ENCODE measurements at places on chromosomes 13 and 19.

GRCh38 chr13:22644941-22645340 lies 535.8 kb upstream of the SGCG start:
- no peak for DNase-seq

GRCh38 chr19:14073925-14074838 lies 1.6 kb downstream of the MISP3 start:
- no peak for DNase-seq

DNA sequence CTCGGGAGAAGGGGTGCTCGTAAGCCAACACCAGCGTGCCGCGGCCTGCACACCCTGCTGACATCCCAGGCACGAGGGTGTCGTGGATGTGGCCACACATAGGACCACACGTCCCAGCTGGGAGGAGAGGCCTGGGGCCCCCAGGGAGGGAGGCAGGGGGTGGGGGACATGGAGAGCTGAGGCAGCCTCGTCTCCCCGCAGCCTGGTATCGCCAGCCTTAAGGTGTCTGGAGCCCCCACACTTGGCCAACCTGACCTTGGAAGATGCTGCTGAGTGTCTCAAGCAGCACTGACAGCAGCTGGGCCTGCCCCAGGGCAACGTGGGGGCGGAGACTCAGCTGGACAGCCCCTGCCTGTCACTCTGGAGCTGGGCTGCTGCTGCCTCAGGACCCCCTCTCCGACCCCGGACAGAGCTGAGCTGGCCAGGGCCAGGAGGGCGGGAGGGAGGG lies 2.4 kb downstream of the IZUMO4 start:
- no peak for DNase-seq

DNA sequence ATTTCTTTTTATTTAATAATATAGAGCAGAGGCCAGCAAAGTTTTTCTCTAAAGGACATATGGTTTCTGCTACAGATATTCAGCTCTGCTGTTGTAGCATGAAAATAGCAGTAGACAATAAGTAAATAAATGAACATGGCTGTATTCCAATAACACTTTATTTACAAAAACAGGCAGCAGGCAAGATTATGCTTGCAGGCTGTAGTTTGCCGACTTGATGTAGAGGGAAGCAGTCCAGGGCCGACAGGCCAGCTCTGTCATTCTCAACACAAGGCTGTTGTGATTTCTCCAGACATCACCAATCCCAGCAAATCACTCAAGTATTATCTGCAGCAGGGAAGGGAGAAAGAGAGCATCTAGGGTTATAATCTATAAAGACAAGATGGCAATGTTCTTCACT lies 1062.5 kb upstream of the PCDH9 start:
- peak; percentile 27 for DNase-seq

- DNase-seq = peak; percentile 37
Observed at GRCh38 chr13:59906413-59907049, 257.2 kb downstream of the DIAPH3 start.

- DNase-seq = no peak
Observed at GRCh38 chr19:44747739-44748425, 626 bp upstream of the BCL3 start.

- no peak for DNase-seq
Observed at GRCh38 chr13:111610879-111611278, 290.4 kb downstream of the TEX29 start.

- peak; percentile 21 for DNase-seq
Observed at GRCh38 chr13:103188713-103189326, 122.6 kb upstream of the SLC10A2 start.

GRCh38 chr19:4403005-4403761 lies 743 bp downstream of the CHAF1A start:
- no peak for DNase-seq

- DNase-seq = peak; percentile 84
Observed at GRCh38 chr19:45404557-45405434, at the start of gene PPP1R13L. Gene PPP1R13L (minus strand): TSS chr19:45405069. CDS start chr19:45398318, 6,751 bp downstream.

DNA sequence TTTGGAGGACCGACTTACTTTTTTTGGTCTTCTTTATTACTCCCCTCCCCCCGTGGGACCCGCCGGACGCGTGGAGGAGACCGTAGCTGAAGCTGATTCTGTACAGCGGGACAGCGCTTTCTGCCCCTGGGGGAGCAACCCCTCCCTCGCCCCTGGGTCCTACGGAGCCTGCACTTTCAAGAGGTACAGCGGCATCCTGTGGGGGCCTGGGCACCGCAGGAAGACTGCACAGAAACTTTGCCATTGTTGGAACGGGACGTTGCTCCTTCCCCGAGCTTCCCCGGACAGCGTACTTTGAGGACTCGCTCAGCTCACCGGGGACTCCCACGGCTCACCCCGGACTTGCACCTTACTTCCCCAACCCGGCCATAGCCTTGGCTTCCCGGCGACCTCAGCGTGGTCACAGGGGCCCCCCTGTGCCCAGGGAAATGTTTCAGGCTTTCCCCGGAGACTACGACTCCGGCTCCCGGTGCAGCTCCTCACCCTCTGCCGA lies 409 bp downstream of the FOSB start:
- DNase-seq = no peak

GRCh38 chr19:17172624-17173345 lies 42.4 kb upstream of the USE1 start:
- no peak for DNase-seq

DNA sequence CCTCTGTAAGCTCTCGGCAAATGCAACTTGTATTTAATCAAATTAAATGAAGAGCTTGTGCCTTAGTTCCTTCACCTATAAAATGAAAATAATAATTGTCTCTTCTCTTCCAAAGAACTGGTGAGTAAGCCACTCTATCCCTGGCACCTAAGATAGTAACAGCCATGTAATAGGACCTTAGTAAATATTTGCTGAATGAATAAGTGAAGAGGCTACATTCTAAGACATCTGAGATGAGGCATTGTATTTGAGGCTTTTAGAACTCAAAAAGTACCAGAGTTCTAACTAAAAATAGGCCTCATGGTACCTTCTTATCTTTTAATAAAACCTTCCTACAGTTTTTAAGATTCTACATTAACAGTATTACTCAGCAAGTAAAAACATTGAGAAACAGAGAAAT lies 17.3 kb upstream of the DCLK1 start:
- DNase-seq = no peak

DNA sequence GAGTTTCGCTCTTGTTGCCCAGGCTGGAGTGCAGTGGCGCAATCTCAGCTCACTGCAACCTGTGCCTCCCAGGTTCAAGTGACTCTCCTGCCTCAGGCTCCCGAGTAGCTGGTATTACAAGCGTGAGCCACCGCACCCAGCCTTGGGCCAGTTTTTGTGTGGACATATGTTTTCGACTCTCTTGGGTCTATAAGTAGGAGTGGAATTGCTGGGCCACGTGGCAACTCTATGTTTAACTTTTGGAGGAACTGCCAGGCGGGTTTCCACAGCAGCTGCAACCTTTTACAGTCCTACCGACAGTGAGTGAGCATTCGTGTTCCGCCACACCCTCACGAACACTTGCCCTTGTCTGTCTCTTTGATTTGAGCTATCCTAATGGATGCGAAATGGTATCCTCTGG lies 44.9 kb downstream of the BICRA start:
- DNase-seq = no peak

DNA sequence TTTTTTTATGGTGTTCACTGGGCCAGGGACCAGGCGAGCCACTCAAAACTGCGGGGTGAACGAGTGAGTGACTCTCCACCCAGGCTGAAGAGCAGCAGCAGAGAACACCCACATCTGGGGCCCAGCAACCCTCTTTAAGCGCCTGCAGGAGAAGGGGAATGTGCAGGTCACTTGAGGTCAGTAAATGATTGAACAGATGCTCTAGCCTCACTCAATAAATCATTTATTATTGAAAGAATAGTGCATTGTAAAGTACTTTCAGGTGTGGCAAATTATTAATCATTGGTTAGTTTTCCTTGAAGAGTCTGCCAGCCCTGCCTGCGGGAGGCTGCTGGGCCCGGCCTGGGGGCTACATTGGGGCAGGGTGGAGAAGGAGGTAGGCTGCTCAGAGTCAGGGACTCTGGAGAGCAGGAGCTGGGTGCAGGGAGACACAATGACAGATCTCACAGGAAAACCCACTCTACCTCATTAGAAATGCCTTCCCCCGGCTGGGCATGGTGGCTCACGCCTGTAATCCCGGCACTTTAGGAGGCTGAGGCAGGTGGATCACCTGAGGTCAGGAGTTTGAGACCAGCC lies 42.5 kb downstream of the ABCC4 start:
- DNase-seq = no peak

DNA sequence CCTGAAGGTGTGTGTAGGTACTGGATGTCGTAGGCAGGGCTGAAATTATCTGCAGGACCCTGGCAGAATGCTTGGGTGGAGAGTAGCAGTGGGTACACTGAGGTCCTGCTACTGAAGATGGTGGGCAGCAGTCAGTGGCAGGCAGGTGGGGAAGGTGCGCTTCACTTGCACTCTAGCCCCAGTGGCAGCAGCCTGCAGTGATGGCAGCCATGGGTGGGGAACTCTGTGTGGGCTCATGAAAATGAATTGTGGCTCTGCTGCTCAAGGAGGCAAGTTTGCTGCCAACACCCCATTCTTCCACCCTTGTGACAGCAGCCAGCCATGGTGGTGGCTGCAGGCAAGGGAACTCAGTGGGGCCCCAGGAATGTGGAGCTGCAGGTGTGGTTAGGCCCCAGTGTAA lies 1242.7 kb upstream of the MIR17HG start:
- DNase-seq = no peak

DNA sequence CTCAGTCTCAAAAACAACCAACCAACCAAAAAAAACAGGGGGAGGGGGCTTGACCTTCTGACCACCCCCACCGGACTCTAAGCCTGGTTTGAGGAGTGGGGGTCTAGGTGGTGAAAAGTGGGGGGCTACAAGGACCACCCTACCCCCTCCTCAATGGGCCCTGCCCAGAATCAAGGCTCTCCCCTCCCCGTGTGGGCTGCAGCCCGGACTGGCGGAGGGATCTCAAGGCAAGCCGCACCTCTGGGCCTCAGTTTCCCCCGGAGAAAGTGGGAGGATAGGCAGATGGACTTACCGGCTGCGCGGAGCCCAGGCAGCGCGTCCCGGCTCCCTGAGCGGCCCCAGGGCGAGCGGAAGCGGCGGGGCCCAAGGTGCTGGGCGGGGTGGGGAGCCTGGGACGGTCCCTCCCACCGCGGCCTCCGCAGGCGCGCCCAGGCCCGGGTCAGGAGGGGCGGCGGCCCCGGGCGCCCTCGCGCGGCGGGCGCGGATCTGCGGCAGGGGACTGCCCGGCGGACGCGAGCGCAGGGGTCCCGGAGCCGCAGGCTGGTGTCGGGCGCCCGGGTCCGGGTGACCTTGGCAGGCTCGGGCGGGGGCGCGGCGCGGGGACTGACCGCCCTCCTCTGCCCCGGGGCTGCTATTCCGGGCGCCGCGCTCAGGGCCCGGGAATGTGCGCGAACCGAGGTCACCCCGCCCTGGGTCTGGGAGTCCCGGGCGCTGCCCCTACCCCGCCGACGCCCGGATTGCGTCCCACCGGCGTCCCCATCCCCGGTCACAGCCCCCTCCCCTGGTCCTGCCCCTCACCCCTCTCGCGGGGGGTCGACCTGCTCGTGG lies at the start of gene ADAMTSL5:
TSS of gene ADAMTSL5 (minus strand) at position 349 of the 828 bp plus-strand sequence. CDS start 2,076 bp downstream, outside the sequence.
- no peak for DNase-seq

GRCh38 chr13:27789495-27790303 lies 2.6 kb upstream of the GSX1 start:
- DNase-seq = no peak

DNA sequence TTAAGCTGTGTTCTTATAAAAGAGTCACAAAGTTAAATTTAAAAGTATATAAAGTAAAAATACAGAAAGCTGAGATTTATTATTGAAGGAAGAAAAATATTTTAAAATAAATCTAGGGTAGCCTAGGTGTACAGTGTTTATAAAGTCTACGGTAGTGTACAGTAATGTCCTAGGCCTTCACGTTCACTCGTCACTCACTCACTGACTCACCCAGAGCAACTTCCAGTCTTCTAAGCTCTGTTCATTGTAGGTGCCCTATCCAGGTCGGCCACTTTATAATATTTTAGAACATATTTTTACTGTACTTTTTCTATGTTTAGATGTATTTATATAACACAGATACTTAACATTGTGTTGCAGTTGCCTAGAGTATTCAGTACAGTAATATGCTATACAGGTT lies 47.4 kb downstream of the NDFIP2 start:
- no peak for DNase-seq

DNA sequence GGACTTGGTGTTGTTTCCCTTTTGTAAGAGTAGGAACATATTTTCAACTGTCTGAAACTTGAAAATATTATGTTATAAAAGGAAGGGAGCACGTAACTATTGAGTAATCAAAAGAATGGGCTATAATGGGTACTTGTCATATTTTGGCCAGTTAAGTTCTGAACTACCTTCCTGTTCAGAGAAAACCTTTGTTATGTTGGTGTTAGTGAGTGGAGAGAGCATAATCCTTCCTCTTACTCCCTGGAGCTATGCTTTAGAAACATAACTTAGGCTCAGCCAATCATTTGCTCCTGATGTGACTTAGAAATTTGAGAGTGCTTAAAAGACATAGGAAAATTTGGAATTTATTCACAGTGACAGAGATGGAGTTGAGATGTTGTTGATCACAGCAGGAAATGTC lies 482.5 kb upstream of the SPRY2 start:
- DNase-seq = no peak

- peak; percentile 35 for DNase-seq
Observed at GRCh38 chr19:33052352-33052972, 12.2 kb downstream of the RHPN2 start.

- DNase-seq = no peak
Observed at GRCh38 chr19:24099829-24100228, 12.8 kb downstream of the ZNF254 start.

GRCh38 chr19:33224694-33225457 lies 774 bp downstream of the SLC7A10 start:
- no peak for DNase-seq

DNA sequence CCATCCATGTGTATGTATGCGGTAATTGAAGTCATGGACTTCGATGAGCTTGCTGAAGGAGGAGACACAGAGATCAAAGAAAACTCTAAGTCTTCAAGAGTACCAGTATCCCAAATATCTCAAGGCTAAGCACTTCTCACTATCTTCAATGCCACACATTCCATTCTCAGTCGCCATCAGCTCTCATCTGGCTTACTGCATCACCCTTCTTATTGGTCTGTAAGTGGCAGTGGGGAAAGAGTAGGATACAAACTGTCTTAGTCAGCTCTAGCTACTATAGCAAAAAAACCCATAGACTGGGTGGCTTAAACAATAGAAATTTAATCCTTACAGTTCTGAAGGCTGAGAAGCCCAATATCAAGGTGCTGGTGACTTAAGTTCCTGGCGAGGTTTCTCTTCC lies 218.7 kb downstream of the POSTN start:
- DNase-seq = no peak

- DNase-seq = no peak
Observed at GRCh38 chr13:75442736-75443234, 39.2 kb downstream of the TBC1D4 start.

GRCh38 chr19:35812220-35813042 lies at the start of gene PRODH2:
Gene PRODH2 (minus strand): TSS chr19:35812845. CDS start chr19:35812805, 40 bp downstream.
- no peak for DNase-seq

GRCh38 chr19:2652504-2653099 lies 49.9 kb downstream of the GNG7 start:
- DNase-seq = no peak

- DNase-seq = no peak
Observed at GRCh38 chr19:45231891-45232290, 13.3 kb downstream of the EXOC3L2 start.
